ENCODE measurements at places on chromosomes 16 and 17.

DNA sequence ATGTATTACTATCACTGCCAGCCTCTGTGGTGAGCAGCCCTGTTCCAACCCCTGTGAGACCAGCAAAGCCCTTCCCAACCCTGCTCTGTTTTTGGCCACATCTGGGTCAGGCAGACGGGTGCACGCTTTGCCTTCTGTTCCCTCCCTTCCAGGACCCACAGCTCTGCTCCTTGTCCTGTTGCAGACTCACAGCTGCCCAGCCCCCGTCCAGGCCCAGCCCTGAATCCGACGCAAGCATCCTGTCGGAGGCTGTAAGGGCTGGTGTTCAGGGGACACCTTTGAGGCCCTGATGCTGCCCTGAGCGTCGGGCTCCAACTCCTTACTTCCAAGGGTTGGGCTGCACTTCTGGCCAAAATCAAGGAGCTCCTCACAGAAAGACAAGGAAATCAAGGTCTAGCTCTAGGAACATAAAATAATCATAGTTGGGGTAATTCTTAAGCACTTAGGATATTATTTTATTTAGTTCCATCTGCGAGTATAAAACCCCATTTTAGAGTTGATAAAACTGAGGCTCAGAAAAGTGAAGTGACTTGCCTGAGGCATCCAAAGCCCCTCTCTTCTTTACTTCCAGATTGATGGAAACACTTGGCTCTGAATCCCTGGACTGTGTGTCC, 14.3 kb upstream of the SRCIN1 start:
- no peak for DNase-seq

- DNase-seq, result no peak
Measured at GRCh38 chr17:34374457-34374856, 11.4 kb upstream of the CCL1 start.

DNA sequence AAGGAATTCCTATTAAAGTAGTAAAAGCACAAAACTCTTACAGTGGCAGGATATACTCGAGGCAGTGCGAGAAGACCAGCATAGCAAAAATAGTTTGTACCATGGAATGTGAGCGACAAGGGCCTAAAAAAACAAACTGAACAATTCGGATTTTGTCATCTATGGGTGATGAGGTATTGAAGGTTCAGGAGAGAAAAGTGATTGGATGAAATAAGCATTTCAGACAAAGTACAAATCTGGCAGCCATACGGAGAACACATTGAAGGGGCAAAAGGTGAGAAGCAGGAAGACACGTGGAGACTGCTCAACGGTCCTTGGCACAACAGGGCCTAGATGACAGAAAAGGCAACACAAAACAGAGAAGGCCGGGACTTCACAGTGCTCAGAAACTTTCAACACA, 22.5 kb downstream of the MYH10 start:
- no peak for DNase-seq

- DNase-seq, result no peak
Measured at GRCh38 chr16:10122546-10122945, 59.7 kb downstream of the GRIN2A start.

DNA sequence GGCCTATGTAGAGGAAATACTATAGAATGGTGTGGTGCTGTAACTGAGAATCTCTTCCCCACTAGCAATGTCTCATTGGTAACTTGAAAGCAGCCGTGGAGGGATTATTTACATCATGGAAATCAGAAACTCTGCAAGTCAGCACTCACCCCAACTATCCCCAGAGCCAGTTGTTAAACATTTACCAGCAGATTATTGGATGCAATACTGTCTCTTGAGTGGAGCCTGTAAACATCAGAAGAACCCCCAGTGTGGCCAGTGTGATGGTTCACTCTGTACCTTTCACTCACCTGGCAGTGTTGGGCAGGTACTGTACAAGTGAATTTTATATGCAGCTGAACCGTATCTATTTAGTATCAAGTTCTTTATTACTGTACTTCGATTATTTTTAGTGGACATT, 299.8 kb upstream of the SALL1 start:
- DNase-seq, result no peak

GRCh38 chr17:49739641-49740271, 24.2 kb downstream of the FAM117A start:
- peak; percentile 85 for DNase-seq

- DNase-seq, result no peak
Measured at GRCh38 chr16:12111223-12111622, 134.7 kb downstream of the SNX29 start.

- peak; percentile 37 for DNase-seq
Measured at GRCh38 chr16:81004646-81005353, 1.9 kb downstream of the CMC2 start.

GRCh38 chr16:49588026-49588425, 214.4 kb downstream of the C16orf78 start:
- DNase-seq, result no peak

GRCh38 chr16:67763066-67763465, 43.3 kb downstream of the RANBP10 start:
- DNase-seq, result no peak

DNA sequence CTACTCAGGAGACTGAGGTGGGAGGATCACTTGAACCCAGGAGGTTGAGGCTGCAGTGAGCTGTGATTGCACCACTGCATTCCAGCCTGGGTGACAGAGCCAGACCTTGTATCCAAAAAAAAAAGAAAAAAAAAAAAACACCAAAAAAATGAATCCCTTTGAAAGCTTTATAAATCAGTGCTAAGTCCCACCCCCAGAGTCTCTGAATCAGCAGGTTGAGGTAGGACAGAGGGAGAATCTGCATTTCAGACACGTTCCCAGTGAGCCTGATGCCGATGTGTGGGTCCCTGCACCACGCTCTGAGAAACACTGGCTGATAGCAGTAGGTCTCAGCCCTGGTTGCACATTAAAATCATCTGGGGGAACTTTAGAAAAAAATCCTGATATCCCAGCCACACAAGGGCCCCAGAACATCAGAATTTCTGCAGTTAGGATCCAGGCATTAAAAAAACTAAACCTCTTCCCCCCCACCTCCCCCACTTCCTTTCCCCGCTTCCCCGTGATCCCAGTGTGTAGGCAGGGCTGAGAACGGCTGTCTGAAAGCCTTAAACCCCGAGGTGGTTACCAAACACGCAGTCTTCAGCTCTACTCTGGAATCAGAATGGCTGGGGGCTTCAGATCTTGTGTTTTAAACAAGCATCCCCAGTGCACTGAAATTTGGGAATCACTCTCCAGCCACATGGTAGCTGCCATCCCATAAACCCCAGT, 27.3 kb upstream of the GPRC5B start:
- DNase-seq, result no peak

GRCh38 chr16:19831678-19832077, 53.0 kb downstream of the GPRC5B start:
- DNase-seq, result no peak

- no peak for DNase-seq
Measured at GRCh38 chr17:29722411-29723198, 99.9 kb upstream of the CORO6 start.

- no peak for DNase-seq
Measured at GRCh38 chr16:13439766-13440165, 480.2 kb upstream of the ERCC4 start.

GRCh38 chr16:83720981-83721380, 86.8 kb upstream of the HSBP1 start:
- no peak for DNase-seq

- DNase-seq, result no peak
Measured at GRCh38 chr17:38338053-38338452, 5.7 kb downstream of the GPR179 start.

GRCh38 chr16:80580109-80580832, 39.5 kb downstream of the DYNLRB2 start:
- peak; percentile 43 for DNase-seq

- DNase-seq, result no peak
Measured at GRCh38 chr17:50221864-50222545, 20.6 kb upstream of the COL1A1 start.

DNA sequence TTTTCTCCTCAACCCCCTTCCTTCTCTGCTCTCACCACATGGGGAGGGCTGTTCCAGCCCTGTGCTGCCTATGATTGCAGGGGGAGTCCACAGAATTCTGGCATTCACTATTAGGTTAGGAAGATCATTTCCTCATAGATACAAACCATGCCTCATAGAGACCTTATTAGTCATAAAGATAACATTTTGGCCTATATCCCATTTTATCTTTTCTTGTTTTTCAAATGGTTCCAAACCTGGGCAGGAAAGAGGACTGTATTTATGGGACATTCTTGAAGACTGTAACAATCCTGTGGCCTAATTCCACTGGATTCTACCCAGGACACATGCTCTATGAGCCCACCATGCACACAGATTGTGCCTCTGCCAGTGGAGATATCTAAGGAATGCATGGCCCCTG, 51.7 kb downstream of the ASIC2 start:
- no peak for DNase-seq

- no peak for DNase-seq
Measured at GRCh38 chr16:85607321-85607765, 5.8 kb upstream of the GSE1 start.

GRCh38 chr16:7397901-7398300, 65.3 kb downstream of the RBFOX1 start:
- no peak for DNase-seq

- no peak for DNase-seq
Measured at GRCh38 chr16:80682421-80683070, 121.9 kb downstream of the CDYL2 start.

DNA sequence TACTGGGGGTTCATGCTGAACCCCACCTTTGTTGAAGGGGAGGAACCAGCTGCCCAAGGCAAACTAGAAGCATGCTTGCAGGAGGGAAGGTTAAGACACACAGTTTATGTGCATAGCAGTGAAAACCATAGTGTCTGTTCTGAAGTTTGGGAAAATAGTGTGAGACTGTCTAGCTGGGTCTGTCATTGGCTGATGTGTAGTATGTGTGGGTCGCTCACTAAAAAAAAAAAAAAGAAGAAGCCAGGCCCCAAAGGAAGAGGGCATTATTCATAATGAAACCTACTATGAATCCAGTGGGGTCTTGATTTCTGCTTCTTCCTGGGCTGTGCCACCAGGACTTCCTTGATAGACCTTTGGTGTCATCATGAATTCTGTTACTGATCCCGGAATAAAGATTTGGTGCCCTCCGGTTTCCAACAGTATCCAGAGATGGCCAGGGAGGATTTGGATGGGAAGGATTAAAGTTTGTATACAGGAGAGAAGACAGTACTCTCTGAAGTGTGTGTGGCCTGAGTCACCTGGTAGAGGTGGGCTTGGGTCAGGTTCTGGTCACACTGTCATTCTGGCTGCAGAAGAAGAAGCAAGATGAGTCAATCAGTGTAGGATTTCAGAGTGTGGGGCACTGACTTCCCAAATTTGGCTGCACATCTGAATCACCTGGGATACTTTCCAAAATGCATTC, 220.3 kb downstream of the PRKCA start:
- DNase-seq, result no peak

DNA sequence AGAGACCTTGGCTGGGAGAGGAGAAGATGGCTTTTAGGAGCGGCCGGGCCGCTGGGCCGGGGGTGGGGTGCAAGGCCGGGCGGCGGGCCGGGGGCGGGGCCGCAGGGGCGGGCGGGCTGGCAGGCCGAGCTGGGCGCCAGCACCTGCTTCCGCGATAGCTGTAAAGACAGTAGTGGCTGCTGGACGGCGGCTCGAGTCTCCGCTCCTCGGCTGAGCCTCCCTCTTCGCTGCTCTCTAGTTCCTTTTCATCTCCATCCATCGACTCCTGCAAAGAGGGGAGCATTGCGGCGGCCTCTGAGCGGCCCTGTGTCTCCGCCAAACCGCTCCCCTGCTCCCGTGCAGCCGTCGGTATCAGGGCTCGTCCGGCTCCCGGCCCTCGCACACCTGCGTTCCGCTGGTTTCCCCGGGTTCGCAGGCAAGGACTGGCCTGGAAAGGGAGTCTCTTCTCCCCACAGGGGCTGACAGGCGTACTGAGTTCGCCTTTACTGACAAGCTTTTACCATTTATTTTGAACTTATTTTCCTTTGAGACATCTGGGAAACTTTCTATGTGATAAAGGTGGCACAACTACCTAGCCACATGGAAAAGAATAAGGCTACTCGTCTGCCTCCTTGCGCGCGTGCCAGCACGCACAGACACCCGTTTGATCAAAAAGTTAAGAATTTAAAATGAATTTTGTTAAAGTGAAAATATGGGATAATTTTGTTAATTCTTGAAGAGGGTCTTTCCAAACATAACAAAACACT, at the start of gene C17orf75:
Gene C17orf75 (minus strand): TSS at position 317 of the 746 bp plus-strand sequence. CDS start 34 bp downstream, at position 283.
- DNase-seq, result peak; percentile 73

DNA sequence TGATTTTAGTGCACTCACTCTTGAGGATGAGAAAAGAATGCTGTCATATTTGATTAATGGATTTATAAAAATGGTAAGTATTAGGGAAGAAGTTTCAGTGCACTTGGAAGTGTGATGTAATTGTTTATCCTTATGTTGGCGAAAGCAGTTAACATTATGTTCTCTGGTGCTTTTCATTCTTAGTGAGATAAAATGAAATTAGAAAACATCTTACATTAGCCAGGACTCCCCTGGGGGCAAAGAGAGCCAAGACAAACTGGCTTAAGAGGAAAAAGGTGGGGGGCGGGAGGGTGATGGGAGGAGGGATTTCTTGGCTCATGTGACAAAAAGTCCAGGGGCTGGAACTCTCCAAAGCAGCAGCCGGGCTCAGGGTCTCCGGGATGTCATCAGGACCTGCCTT, 73.2 kb downstream of the KNOP1 start:
- DNase-seq, result no peak

GRCh38 chr17:36869856-36870719, 67.2 kb upstream of the LHX1 start:
- no peak for DNase-seq

GRCh38 chr16:89944773-89945172, 3.8 kb upstream of the DEF8 start:
- DNase-seq, result no peak

DNA sequence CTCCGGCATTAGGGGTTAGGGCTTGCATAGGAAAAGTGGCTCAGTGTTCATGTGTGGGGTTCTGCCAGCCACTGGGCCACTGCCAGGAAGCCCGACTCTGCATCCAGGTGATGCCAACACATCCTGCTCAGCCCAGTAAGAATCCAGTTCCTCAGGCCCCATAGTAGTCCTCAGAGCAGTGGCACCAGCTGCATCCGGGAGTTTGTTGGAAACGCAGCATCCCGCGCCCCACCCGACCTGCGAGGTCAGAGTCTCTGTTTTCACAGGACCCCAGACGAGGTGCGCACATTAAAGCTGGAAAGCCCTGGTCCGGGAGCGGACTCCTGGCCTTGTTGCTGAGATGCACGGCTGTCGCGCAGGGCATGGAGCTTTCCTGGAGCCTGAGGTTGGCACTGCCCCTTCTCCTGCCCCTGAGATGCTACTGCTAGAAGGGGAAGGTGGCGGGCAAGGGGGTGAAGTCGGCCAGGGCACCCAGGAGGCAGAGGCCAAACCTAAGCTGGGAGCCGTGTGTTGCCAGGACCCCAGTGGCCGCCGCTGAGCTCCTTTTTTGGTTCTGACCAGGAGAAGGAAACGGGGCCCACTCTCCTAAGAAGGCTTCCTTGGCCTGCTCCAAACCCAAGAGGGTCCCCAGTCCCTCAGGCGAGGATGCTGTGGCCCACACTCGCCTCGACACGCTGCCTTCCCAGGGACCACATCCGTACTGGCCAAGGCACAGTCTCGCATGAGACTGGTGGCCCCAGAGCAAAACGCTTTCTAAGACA, 44.4 kb downstream of the NOS2 start:
- no peak for DNase-seq

- no peak for DNase-seq
Measured at GRCh38 chr16:56662357-56663354, 4.9 kb downstream of the MT1F start.

Measured in T-helper 2 cell (primary cell).